ENCODE measurements at places on chromosomes 4 and X.

DNA sequence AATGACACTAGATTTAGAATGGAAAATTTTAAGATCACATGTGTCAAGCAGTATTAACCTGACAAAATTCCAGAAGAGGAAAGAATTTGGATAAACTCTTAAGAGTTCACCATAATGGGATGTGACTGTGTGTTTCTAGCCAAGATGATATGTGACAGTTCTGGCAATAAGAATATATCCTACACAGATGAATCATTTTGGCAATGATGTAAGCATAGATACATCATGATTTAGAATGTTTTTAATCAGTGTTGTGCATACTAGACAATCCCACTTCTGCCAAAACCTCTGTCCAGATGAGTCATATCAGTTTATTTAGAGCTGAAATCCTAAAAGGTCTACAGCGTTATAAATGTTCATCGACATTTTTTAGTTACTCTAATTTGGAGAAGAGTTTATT is 48.8 kb downstream of the PTCHD1 start:
- no peak for DNase-seq

GRCh38 chrX:17403972-17404371 is 29.0 kb downstream of the NHS start:
- no peak for DNase-seq

GRCh38 chr4:5893004-5893580 is at the start of gene CRMP1:
Gene CRMP1, minus strand, starts transcription at chr4:5893086. Its CDS starts 117 bp downstream, at chr4:5892969.
- DNase-seq: no peak

GRCh38 chr4:100417565-100417964 is 100.3 kb downstream of the EMCN start:
- DNase-seq: no peak

GRCh38 chrX:19237901-19238300 is 105.8 kb upstream of the PDHA1 start:
- no peak for DNase-seq

- DNase-seq: no peak
Observed at GRCh38 chr4:74758551-74759145, 35.7 kb downstream of the BTC start.

DNA sequence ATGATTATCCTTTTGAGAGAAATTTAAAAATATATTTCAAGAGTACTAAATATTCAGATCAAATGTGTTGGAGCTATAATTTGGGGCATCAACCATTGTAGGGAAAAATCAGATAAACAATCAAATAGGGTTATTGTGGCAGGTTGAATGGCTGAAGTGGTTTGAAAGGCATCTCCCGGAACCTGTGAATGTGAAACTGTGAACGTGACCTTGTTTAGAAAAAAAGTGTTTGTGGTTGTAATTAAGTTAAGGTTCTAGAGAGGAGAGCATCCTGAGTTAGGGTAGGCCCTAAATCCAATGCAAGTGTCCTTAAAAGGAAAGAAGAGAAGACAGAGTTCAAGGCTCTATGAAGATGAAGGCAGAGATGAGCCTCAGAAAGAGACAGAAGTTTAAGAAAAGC is 37.4 kb downstream of the ADGRA3 start:
- DNase-seq: no peak

DNA sequence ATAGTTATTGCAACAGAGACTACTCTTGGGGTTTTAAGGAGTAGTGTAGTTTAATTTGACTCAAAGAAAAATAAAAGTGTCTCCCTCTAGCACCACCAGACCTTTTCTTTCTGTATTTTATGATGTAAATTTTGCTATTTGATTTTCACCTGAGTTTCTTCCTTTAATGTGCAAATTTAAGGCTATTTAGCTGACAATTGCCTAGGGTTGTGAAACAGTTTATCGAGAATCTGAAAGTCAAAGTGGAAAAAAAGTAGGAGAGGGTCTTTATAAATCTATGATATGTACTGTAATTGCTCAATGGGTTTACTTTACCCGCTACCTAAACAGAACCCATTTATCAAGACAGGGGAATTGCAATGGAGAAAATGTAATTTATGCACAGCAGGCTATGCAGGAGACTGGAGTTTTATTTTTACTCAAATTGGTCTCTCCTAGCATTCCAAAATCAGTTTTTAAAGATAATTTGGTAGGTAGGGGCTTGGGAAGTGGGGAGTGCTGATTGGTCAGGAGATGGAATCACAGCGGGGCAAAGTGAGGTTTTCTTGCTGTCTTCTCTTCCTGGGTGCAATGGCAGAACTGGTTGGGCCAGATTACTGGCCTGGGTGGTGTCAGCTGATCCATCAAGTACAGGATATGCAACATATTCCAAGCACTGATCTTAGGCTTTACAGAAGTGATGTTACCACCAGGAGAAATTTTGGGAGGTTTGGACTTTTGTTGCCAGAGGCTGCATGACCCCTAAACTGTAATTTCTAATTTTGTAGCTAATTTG is 228.6 kb upstream of the TACR3 start:
- no peak for DNase-seq

DNA sequence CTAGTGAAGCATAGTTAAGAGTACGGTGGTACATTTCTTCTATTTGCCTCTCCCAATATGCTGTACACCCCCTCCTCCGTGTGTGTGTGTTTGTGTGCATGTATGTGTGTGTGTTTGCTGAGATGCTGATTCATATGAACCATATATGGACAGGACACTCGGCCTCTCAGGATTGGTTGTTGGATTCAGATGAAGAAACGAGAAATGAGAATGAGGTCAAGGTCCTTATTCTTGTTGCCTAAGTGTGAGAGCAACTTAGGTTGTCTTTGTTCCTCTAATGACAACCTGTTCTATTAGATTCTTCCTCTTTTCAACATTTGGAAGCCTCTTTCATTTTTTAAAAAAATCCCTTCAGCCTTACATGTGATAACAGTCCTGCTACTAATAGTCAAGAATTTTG is 1387.6 kb downstream of the STIM2 start:
- no peak for DNase-seq

DNA sequence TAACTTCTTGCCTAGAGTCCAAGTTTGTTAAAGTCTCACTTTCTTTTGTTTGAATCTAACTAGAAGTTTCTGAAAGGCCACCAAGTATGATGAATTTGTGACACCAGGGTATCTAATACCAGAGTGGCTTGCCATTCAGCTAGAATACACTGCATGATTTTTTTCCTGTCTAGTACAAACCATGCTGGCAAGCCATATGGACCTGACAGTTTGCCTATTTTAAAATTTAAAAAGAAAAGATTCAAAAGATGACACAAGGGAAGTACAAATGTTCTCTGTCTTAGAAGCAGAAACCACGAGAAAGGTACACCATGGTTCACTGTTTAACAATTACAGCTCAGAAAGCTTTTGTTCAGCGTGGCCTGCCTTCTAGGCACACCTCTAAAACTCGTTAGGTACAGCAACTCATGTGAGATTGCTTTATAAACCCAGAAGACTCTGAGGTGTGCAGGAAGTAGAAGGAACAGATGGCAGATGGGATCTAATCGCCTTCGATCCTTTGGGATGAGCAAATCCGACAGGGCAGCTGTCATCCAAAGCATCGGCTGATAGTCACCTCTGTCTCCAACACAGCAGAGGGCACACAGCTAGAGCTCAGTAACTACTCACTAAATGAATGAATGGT is 35.4 kb upstream of the CENPU start:
- no peak for DNase-seq

DNA sequence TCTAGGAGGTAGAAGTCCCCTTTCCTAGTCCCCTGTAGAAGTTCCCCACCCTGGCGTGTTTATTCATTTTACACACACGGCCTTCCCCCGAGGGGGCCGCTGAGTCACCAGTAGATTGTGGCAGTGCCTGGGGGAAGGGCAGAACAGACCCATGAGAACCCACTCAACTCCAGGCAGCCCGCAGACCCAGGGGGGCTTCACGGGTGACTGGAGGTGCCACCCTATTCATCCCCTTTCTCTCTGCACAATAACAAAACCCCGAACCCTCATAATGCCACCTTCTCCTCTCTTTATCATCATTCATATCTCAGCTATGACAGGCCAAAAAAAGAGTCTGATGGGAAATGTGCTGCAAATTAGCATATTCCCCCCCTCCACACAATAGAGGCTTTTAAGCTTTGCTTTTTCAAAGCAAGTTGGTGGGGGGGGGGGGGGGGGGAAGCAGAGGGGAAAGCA is 20.4 kb upstream of the GPM6B start:
- no peak for DNase-seq

GRCh38 chr4:98939438-98939837 is 10.5 kb upstream of the EIF4E start:
- DNase-seq: no peak

DNA sequence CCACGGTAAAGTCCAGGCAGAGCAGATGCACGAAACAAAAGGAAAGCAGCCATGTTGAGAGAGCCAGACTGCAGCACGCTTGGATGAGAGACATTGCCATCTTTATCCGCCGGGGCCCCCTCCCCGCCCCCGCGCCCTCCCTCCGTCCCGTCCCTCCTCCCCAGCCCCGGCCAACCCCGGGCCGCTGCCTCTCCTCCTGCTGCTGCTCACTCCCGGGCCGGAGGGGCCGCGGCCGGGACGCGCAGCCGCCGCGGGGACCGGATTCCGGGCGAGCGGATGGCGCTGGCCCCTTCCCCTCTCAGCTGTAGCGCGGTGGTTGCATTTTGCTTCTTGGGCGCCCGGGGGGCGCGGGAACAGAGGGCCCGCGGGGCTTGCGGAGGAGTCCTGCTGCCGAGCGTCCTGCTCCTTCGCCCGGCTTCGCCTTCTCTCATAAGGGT is 542 bp downstream of the RNF150 start:
- no peak for DNase-seq

GRCh38 chrX:13748486-13748885 is 13.9 kb downstream of the OFD1 start:
- DNase-seq: no peak

DNA sequence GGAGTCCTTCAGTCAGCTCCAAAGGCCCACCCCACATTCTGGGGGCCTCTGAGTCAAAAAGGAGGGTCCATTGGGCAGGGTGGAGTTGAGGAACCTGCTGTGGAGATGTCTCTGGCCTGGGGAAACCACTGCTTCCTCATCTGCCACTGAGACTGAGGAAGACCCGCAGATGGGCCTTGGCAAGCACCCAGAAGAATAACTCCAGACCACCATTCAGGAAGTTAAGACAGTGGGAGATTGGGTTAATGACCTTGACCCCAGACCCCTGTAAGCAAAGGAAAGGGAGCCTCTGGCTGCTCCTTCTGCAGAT is 8.1 kb upstream of the HSD17B10 start:
- no peak for DNase-seq

GRCh38 chr4:66330125-66330524 is 659.8 kb upstream of the EPHA5 start:
- no peak for DNase-seq

- no peak for DNase-seq
Observed at GRCh38 chr4:48645225-48645794, 134.8 kb downstream of the FRYL start.

- DNase-seq: no peak
Observed at GRCh38 chr4:90852237-90852636, 725.0 kb downstream of the CCSER1 start.

DNA sequence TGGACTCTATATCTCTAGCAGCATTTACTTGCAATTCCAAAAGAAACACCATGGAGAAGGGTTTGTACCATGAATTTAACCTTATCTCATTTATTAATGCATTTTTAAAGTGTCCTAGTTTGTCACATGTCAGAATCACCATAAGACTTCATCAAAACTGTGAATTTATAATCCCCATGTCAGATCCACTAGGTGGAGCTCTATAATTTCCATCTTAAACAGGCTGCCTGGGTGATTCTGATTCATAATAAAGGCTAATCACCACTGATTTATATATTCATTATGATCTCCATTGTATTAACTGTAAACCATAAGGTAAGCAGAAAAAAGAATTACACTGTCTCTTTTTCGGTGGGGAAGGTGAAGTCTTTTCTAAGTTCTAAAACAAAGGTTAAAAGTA is 4.0 kb downstream of the TCEAL2 start:
- no peak for DNase-seq

DNA sequence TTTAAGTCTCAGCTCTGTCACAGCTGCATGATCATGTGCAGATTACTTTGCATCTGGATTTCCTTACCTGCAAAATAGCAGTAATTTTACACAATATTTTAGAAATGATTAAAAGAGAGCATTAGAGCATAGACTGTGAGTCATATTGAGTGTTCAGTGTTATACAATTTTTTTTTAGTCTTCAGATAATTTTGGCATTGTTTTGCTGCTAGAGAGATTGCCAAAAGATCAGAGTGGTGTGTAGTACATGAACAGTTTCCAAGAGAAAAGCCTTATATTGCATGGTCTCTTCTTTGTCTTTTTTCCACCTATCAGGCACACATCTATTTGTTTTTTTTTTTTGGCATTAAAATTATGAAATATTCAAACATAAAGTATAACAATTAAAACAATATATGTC is 209.6 kb upstream of the TLL1 start:
- DNase-seq: no peak

GRCh38 chr4:174538123-174538875 is 16.0 kb upstream of the HPGD start:
- no peak for DNase-seq

- no peak for DNase-seq
Observed at GRCh38 chr4:48243887-48244286, 25.8 kb downstream of the TEC start.

DNA sequence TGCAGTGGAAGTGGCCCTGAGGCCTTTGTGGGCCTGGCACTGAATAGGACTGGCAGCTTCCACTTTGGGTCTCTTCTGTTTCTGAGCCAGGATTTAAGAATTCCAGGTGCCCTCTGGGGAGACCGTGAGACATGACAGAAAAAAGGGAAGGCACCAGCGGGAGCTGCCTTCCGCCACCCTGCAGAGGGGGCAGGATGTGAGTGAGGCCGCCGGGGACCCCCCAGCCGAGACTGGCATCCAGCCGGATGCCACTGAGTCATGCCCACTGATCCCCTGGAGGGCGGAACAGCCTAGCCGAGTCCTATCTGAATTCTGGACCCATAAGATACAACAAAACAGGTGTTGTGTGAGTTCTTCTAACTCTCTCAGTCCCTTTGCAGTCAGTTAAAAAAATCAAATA is 41.3 kb downstream of the C4orf50 start:
- DNase-seq: no peak

- DNase-seq: no peak
Observed at GRCh38 chr4:81040012-81040659, 9.6 kb downstream of the BMP3 start.

DNA sequence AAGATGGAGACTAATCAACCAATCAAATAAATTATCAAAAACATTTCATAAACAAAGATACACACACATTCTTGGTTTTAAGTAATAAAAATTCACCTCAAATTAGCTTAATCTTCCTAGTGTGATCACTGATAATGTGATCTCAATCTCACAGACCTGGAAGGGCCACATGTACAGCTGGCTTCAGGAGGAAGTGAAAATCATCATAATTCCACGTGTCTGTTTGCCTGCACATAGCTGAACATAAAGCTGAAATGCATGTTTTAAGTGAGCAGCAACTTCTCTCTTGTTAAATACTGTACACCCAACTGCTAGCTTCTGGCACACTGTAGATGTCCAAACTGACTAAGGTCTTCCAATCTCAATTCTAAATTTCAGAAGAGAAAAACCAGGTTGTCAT is 53.8 kb downstream of the ARHGAP6 start:
- DNase-seq: no peak

- no peak for DNase-seq
Observed at GRCh38 chr4:52822583-52822971, 39.5 kb upstream of the RASL11B start.

All from stimulated activated CD8-positive, alpha-beta memory T cell treated with anti-CD3 and anti-CD28 coated beads, Interleukin-2, amount 100 ng/mL, for 48 hours (primary cell).